NCI-H1092 treated with DMSO at 0.1 percent for 48 hours (cell line): ENCODE measurements at places on chromosomes 6 and 20.

GRCh38 chr6:169710009-169710408 is 8.1 kb downstream of the C6orf120 start:
- no peak for DNase-seq

DNA sequence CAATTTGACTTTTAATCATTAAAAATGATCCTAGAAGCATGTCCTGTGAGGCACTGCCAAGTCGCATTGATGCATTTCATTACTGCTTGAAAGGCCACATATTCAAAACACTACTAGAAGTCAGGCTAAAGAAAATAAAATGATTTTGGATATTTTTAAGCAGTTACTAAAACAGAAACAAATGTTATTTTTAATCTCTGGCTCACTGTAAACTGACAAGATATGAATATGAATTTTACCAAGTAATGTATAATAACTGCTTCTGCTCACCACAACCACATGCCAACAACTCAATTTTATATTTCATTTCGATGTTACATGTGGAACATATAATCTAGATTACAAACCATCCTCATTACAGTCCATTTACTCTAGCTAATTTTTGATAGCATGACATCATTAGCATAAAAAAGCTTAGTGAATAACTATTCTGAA is 90.6 kb downstream of the ATXN1 start:
- no peak for DNase-seq

DNA sequence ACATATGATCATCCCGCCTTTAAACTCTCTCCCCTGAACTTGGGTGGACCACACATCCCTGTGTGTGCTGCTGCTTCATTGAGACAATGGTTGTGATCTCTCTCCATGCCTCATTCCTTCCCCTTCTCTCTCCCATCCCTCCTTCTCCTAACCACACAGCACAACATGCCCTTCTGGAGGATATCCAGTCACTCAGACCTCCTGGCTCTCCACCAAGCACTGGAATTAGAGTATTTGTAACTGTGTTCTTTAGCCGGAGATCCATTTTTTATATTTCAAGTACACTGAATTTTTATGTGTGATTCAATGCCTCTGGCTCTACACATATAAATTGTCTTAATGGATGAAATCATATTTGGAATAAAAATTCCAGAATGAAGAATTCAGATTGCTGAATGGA is 287.4 kb downstream of the EYA4 start:
- DNase-seq, result no peak

- DNase-seq, result no peak
These were observed 11.2 kb downstream of the SLC24A3 start for GRCh38 chr20:19223640-19224039.

DNA sequence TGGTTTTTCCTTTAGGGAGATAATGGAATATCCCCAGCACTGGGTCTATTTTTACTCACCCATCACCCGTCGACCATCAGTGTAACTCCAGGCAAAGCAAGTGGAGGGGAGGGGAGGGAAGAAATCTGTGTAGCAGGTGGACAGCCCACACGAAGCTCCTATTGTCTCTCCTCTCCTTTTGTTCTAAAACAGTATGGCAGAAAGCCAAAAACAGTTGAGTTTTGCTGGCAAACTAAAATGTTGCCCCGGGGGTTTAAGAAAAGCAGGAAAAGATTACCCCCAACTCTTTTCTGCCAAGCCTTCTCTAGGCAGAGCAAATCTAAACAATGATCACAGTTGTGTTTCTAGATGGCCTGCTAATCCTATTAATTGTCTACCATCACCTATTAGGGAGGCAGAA is 89.7 kb downstream of the PREP start:
- peak; percentile 9 for DNase-seq

DNA sequence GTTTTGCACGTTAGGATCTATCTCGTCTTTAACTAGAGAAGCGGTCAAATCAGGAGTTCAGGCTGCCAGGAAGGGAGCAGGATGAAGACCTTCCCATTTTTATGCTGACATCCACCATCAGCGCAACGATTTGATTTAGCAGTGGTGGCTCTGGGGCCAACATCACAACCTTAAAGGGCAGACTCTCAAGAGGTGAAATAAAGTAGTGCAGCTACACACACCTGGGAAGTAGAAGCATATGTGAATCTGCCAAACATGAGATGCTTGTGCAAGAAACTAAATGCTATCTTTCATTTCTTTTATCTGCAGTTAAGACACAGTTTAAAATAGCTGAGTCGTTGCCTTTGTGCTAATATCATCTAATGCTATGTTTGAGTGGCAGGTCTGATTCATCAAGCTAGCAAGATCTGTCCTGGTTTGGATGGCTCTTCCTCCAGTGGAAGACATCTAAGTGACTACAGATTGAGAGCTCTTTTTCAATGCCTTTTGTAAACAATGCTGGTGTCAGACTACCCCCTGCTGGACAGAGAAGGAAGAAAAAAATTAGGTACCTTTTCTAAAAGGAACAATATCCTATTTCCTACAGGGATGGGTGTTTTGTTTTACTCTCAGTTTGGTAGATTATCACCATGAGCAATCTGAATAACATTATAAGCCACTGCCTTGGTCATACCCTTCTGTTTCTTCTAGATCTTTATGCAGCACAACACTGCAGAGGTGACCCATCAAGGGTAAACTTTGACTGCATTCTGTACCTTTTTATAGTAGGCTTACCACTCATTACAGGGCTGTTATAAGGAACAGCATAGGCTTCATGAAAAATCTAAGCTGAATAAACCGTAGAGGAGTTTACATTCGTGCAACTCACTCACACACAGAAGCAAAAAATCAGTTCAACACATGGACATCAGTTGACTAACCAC is 171.6 kb upstream of the FBXL4 start:
- peak; percentile 63 for DNase-seq

DNA sequence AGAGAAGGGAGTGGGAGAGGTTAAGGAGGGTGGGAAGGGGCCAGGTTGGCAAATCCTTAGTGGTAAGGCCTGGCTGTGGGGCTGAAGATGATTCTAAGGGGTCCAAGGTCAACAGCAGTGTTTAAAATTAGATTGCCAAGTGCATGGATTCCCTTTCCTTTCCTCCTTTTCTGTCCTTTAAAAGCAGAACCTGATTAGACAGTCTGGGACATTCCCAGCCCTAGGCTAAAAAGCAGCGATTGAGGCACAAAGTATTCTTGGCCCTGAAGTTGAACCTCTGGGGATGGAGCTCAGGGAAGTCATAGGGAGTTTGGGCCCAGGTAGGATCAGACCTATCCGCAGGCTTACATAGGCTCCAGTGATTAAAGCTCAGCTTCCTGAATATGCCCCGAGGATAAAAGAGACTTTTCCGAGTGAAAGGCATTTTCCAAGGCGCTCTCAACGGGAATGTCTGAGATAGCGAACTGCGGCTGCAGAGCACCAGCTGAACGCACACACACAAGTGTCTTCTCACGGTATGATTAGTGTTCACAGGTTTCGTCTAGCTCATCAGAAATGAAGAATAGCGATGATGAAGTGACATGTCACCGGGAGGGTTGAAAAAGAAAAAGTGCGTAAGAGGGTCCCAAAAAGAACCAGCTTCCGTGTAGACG is 787 bp upstream of the CARMIL1 start:
- no peak for DNase-seq

- no peak for DNase-seq
These were observed 430.3 kb downstream of the PLCB1 start for GRCh38 chr20:8562356-8562755.

DNA sequence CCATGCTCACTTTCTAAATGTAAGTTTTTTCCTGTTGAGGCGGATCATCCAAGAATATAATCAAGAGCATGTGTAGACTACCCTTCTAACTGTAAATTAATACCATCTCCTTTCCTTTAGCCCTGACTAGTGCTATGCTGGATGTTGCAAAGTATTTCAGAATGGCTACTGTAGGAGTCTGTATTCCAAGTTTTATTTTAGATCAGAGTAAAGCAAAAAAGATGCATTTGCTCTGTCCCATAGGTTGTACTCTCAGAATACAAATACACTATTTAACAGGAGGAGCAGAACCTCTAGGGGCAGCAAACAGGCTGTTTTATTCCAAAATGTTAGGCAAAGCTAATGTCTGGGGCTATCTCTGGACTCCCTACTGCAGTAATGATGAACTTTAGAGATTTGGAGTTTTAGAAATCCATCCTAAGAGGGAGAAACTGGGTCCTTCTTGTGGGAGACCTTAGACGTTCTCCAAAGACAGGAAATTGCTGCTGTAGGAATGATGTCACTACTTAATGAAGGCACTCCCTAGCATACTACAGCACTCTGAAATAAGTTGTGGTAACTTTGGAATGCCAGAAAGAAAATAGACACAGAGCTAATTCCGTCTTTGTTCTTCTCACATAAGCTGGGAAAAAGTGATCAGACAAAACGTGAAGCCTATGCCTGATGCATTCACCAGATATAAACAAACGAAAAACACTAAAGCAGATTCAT is 392.4 kb upstream of the HS3ST5 start:
- DNase-seq, result no peak

DNA sequence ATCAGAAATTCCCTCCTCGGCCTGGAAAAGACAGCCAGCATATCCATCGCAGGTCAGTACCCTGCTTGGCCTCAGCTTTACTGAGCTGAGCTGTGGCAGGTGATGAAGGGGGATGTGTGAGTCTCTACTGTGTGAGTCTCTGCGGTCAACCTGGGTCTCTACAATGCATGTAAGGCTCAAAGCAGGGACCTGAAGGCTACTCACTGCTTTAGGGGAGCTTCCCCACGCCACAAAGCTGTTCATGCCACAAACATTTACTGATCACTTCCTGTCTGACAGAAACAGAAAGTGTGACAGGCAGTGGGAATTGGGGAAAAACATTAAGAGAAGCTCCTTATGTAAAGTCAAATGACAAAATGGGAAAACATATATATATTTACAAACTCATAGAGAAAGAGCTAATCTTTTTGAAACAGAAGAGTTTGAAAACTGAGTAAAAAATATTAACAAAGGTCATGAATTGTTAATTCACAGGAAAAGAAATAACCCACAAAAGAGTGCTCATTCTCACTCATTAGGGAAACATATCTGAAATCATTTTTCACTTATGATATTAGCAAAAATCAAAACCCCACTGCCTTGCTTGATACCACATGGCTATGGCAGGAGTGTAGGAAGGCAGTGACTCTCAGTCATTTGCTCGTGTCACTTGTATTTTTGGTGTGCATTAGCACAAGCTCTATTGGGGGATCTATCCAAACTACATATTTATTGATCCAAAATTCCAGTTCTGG is 5.8 kb downstream of the BTN3A3 start:
- DNase-seq, result no peak

DNA sequence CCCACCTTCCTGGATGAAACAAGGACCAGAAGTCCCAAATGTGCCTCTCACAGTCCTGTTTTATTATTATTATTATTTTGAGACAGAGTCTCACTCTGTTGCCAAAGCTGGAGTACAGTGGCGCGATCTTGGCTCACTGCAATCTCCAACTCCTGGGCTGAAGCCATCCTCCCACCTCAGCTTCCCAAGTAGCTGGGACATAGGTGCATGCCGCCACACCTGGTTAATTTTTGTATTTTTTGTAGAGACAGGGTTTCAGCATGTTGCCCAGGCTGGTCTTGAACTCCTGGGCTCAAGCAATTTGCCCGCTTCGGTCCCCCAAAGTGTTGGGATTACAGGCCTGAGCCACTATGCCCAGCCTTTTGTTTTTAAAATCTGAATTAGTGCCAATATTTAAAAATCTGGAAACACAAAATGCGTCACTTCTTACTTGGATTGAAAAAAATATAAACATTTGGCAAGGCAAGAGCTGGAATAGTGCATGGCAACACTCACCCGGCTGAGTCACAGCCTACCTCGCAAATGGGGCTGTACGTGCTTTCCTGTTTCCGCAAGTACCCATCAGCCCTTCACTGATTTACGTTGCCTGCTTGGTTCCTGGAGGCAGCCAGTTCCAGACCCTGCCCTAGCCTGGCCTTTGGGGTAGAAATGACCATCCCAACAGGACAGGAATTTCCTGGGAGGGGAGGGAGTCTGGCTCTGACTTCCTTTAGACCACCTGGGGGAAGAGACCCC is 6.3 kb downstream of the SDCBP2 start:
- no peak for DNase-seq

GRCh38 chr20:8223091-8223870 is 91.2 kb downstream of the PLCB1 start:
- no peak for DNase-seq

DNA sequence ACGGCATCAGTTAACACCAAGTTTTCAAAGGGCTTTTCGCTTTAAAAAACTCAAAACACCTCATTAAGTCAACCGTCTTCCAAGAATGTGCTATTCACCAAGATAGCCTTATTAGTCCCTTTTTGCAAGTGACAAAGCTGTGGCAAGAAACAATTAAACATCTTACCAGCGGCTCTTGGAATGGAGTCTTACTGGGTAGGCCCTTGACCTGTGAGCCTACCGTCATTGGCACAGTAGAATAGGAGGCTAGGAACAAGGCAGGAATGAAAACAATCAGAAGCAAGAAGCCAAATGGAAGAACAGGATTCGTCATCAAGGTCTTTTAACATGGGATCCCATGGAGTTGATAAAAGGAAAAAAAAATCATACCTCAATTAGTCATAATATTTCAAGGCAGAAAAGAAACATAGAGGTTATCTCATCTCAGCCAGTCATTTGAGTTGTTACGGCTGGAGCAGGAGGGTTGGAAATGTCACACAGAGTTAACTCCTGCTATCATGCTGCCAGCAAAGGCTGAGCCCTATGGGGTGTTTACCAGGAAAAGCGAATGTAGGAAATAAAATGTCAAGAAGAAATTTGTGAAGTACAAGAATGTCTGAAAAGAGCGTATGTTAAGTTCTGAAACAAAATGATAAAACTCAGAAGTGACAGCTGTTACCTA is 236.4 kb downstream of the UST start:
- no peak for DNase-seq

GRCh38 chr6:49915035-49915434 is 48.7 kb upstream of the CRISP1 start:
- peak; percentile 41 for DNase-seq

- DNase-seq, result no peak
These were observed 2.8 kb downstream of the KCTD20 start for GRCh38 chr6:36445621-36446020.

DNA sequence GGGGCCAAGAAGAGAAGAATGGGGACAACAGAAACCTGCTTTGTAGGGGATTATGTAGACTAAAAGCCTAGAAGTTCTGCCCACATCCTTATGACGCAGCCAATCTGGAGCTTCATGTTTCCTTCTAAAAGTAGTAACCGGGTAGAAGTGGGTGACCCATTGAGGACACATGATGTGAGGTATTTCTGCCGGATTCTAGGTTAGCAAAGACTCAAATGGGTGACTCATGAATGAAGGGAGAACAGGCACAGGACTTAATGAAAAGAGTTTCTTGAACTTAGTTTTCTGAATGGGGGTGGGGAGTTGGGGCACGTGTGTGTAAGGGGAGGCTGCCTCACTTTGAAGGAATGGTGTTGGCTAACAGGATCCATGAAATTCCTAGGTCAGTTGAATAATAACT is 68.8 kb downstream of the CDS2 start:
- DNase-seq, result no peak

DNA sequence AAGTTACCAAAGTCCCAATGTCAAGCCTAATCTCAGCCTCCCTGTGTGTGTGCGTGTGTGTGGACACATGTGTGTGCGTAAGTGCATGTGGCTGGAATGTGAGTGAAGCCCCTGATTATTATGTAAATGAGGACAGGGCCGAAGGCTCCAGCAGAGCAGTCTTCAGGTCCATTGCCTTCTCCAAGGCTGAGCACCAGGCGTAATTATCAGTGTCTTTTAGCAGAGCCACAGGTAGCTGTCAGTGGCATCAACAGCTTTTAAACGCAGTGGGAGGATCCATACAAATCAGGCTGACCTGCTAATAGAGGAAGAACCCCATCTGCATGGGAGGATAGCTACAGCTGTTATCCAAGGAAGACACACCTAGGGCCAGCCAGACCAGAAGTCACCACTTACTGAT is 324.3 kb upstream of the MOCS1 start:
- no peak for DNase-seq
